HFF-Myc (cell line): ENCODE measurements at places on chromosomes 6 and 20.

GRCh38 chr6:161150566-161150965, 123.3 kb downstream of the AGPAT4 start:
- DNase-seq = no peak

- no peak for DNase-seq
Measured at GRCh38 chr6:360764-361373, 30.7 kb upstream of the IRF4 start.

DNA sequence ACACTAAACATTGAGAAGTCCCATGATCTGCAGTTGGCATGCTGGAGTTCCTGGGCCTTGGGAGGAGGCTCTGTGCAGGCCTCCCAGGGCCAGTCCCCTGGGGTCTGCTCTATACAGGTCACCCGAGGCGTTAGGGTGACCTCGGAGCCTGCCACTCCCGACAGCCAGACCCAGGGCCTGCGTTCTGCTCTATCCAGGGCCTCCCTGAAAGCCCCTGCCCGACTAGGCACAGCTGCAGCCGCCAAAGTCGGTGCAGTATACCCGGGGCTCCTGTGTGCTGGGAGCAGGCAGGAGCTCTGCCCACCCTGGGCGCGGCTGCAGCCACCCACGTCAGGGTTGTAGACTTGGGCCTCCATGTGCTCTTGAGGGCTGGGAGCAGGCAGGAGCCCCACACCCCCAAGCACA, 6.3 kb upstream of the OR14J1 start:
- DNase-seq = no peak

DNA sequence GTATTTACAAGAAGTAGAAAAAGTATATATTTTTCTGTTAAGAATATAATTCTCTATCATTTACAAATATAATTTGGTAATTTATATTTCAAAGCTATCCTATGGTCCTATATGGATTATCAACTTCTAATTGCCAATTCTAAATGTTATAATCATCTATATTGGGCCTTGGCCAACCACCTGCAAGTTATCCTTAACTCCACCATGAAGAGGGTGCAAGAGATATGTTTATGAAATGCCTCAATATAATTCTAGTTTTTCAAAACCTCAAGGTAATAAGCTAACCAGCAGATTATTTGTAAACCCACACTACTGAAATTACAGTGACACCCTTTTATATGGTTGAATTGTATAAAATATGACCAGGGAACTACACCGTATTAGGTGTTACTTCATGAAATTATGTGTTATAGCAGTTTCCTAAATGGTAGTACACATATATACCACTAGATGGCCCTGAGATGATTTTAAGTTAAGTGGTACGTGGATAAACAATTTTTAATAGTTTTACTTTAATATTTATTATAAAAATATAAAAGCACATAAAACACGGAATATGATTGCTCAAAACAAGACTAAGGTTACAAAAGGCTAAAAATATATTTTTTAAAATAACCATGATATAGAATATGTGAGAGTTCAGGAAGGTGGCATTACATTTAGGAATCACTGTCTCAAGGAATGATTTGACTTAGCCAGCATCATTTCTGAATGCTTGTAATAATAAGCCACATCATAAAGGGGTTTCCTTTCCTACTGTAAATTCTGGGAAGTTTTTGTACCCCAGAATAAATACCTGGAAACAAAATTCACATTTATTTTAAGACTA, 9.8 kb upstream of the PNISR start:
- DNase-seq = peak; percentile 14

- DNase-seq = no peak
Measured at GRCh38 chr20:46311039-46311650, 2.8 kb upstream of the CDH22 start.

DNA sequence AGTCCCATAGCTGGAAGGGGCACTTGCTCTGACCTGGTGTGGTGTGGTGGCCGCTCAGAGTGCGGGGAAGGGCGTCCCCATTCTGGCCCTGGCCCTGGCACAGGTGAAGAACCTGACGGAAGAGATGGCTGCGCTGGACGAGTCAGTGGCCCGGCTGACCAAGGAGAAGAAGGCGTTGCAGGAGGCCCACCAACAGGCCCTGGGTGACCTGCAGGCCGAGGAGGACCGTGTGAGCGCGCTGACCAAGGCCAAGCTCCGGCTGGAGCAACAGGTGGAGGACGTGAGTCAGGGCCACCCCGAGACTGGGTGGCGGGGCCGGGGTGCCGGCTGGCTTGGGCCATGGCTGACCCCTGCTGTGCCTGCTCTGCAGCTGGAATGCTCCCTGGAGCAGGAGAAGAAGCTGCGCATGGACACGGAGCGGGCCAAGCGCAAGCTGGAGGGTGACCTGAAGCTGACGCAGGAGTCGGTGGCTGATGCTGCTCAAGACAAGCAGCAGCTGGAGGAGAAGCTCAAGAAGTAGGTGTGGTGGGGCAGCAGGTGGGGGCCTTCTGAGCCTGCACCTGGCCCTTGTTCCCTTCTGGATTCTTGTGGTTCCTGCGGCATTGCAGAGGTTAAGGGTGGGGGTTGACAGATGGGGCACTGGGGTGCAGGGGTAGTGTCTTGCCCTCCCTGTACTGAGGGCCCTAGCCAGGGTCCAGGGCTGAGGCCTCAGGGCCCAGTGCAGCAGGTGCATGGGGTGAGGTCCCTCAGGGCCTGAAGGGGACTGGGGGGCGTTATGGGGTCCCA, 40.8 kb downstream of the MYH7B start:
- no peak for DNase-seq
